Mesendoderm (in vitro differentiated cells): ENCODE measurements at places on chromosomes 12 and 14.

DNA sequence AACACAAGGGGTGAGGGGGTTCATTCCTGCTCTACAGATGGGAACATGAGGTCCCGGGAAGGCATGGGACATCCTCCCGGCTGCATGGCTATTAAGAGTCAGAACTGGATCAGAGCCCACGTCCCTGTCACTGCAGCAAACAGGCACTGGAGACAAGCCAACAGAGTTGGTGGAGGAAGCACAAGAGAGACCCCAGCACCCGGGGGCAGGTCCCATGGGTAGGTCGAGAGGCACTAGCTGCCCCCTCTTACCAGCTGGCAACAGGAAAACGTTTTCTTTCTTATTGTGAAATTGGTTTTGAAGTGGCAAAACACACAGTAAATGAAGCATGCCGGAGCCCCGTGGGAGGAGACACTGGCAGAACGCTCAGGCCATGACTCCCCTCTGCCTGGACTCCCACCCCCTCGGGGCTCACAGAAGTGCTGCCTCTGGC lies 43.6 kb downstream of the SYNE3 start:
- DNase-seq = no peak

DNA sequence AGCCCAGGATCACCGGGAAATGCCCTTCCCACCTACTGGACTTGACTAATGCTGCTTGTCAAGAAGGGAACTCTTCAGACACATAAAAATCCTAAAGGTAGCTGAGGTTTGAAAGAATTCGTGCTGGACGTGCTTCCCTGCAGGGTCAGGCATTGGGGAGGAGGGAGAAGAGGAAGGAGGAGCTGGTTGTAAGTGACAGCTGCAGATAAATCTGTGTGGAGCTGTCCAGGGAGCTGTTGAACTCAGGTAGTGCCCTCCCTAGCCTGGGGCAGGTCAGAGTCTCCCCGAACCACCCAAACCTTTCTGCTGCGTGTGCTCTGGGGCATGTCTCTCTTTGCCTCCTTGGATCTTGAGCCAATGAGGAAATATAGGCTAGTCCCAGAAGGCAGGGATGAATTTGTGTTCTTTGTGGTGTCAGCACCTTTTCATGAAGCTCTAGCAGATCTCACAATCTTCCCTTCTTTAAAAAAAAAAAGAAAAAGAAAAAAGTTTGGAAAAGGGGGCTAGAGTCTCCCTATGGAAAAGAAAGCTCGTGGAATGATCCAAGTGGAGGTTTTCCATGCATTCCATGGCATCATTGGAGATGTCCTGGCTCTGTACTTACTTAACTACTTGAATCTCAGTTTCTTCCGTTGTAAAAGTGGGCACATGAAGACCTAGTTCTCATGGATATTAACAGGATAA lies 23.6 kb upstream of the FOS start:
- DNase-seq = peak; percentile 63

DNA sequence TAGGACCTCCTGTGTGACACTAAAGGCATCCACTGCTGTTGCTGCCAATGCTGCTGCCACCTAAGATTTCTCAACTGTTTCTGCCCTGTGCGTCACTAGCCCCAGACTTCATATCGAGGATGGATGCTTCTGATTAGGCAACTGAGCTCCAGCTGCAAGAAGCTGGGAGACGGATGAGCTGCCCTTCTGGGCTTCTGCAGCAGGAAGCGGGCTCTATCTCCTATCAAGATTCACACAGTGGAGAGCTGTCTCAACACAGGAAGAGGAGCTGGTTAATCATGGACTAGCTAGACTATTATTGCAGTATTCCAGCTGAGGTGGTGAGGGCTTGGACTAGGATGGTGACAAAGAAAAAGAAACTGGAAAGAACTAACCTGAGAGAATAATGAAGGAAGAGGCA lies 59.2 kb upstream of the PELI2 start:
- DNase-seq = peak; percentile 53

GRCh38 chr14:51207621-51208020 lies 32.4 kb upstream of the TMX1 start:
- DNase-seq = no peak
